ENCODE measurements at places on chromosomes 1 and 21.

GRCh38 chr1:212675675-212676074 is 24.0 kb downstream of the BATF3 start:
- DNase-seq = no peak

DNA sequence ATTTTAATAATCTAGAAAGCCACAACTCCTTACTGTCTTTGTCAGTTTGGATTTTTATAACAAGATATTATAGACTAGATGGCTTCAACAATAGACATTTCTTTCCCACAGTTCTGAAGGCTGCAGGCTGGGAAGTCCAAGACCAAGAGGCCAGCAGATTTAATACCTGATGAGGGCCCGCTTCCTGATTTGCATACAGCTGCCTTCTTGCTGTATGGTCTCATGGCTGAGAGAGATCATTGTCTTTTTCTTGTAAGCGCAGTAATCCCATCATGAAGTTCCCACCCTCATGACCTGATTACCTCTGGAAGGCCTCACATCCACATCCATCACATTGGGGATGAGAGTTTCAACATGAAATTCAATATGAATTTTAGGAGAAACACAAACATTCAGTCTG is 9.8 kb downstream of the RPS6KC1 start:
- no peak for DNase-seq

DNA sequence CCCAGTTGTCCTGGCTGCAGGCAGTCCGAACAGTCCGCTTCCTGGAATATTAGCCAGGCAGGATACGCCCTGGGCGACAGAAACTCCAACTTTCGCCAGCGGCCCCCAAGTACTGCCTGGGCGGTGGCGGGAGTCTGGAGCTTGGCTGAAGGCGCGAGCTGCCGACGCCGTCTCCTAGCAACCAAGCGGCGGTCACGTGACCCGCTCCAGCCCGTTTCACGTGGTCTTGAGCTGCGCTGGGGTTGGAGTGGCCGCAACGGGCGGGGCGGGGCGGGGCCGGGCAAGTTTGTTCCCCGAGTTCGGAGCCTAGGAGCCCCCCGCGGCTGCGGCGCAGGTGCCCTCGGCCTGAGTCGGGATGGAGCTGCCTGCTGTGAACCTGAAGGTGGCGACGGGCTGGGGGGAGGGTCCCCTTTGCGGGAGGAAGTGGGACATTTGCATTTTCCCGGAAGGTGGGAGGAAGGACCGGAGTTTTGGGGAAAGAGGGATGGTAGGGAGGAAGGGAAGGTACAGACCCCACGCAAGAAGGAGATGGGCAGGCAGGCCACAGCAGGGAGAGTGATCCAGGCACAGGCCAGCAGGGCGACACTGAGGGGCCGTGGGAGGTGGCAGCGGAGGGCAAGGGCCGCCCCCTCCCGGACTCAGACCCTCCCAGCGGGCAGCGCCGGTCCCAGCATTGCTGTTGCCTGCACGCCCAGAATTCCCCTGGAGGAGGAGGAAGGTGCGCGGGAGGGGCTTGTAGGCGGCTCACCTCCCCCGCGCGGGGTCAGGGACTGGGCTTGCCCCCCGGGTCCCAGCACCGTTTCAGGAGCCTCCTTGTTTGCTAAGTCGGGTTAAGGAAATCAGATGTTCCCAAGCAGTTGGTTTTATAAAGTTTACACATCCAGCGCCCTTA is at the start of gene AGTRAP:
TSS of gene AGTRAP (plus strand) at position 283 of the 892 bp plus-strand sequence. CDS start at position 356, 73 bp downstream.
- peak; percentile 96 for DNase-seq

GRCh38 chr1:165253818-165254254 is 102.7 kb downstream of the LMX1A start:
- no peak for DNase-seq

GRCh38 chr1:92446546-92446945 is 40.2 kb downstream of the GFI1 start:
- no peak for DNase-seq

Data from dorsolateral prefrontal cortex (tissue), 122 donors.